ENCODE measurements at places on chromosomes 7 and 10. TPM values are rescaled to one million over a fixed set of nuclear protein-coding genes. Genes with fewer than 3 reads are reported as not detected.

The RPP30 gene
- total RNA-seq = 86.4 TPM

The LMOD2 gene
- total RNA-seq = not detected

GRCh38 chr7:146223851-146224250 is 107.2 kb downstream of the CNTNAP2 start:
- no peak for DNase-seq

The CLDN12 gene
- total RNA-seq = 3.3 TPM

- no peak for DNase-seq
These were observed 25.6 kb downstream of the CACUL1 start for GRCh38 chr10:118729200-118729599.

The CPA4 gene
- not detected for total RNA-seq

- DNase-seq = no peak
These were observed 68.9 kb upstream of the HDAC9 start for GRCh38 chr7:18426564-18427226.

DNA sequence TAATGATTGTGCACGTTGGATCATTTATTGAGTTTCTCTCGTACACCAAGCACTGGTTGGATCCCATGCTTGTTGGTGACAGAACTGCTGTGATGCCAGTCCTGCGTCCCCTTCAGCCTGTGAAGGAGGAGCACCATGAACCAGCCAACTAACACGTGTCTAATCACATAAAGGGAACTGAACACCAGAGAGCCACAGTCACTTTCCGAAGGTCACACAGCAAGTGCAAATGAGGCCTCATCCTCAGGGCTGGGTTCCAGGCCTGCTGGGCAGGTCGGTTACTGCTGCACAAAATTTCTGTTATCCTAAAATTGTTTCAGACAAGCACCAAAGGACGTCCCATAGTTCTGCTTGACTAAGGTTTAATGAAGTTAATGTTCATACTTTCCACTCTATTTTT is 332.0 kb upstream of the ZNF32 start:
- DNase-seq = no peak
